Lower leg skin (tissue), 4 donors: ENCODE measurements at places on chromosomes 7 and 10.

DNA sequence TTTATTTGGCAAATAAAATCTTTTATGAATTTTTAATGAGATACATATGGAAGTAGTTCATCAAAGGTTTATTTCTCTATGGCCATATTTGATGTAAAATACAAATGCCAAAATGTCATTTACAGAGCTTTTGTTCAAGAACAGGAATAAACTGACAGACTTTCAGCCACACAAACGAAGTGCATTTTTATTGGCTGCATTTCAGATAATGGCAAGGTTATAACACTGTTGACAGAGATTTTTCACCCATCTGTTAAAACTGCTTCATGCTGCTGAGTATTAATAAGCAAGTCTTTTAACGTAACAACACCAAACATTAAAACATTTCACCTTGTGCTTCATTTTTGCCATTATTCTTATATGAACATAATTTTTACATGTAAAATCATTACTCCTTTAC, 254.4 kb downstream of the ANKRD7 start:
- DNase-seq, result no peak

DNA sequence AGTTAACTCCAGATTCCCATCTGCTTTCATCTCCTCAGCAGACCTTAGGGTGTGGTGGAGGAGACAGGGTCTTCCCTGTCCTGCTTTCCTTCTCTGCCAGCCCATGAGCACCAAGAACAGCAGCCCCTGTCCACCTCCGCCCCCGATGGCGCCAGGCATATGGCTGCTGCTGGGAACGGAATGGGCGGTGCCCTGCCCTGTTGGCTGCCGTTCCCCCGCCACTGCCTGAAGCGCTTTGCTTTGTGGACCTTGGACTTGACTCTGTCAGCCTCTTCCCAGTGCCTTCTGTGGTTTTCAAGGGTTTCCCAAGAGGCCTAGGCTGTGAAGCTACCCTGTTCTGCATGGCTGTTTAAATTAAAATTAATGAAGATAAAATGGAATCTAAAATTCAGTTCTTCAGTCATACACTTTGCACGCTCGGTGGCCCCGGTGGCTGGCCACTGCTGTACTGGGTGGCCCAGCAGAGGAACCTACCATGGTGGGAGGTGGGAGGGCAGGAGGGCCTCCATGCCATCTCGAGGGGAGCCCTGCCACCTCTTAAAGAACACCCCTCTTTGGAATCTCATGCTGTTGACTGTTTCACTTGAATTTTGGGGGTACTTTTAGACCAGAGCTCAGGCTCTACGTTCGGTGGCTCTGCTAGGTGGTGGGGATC, 78.7 kb downstream of the NKX6-2 start:
- no peak for DNase-seq

- no peak for DNase-seq
These were observed 105.5 kb upstream of the ZNF438 start for GRCh38 chr10:31136930-31137885.

DNA sequence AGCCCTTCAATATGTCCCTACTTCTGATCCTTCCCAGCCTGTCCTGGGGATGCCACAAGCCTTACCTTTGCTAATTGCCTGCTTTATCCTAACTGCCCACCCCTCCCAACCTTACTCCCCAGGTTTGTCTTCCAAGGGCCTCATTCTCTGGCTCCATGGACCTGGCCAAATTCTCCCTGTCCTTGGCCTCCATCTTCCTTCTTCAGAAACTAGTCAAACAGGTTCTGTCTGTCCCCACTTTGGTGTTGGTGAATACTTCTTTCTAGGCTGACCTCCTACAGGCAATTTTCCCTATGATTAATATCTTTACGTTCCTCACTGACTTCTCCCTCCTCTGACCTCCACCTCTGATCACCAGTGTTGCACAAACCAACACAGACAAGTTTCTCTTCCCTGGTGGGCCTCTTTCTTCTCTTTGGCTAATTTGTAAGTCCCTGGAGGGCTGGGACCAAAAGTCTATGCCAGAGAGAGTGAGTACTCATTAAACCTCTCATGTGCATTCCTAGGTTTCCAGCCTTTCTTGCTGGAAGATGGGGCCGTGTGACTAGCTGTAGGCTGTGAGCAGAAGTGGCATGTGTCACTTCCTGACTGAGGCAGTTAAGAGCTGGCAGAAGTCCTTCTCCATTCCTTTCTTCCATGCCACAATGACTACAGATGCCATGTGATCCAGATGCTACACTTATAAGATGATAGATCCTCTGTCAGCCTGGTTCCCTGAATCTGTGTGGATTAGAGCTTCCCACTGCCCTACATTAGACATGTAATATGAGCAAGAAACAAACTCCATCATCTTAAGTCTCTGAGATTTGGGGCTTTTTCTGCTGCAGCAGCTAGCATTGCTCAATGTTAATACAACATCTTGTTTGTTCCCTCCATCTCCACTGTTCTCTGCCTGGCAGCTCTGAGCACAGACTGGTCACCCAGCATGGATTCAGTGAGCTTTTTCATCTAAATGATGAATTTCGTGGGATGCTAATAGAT, 382.7 kb downstream of the RPS24 start:
- DNase-seq, result no peak

DNA sequence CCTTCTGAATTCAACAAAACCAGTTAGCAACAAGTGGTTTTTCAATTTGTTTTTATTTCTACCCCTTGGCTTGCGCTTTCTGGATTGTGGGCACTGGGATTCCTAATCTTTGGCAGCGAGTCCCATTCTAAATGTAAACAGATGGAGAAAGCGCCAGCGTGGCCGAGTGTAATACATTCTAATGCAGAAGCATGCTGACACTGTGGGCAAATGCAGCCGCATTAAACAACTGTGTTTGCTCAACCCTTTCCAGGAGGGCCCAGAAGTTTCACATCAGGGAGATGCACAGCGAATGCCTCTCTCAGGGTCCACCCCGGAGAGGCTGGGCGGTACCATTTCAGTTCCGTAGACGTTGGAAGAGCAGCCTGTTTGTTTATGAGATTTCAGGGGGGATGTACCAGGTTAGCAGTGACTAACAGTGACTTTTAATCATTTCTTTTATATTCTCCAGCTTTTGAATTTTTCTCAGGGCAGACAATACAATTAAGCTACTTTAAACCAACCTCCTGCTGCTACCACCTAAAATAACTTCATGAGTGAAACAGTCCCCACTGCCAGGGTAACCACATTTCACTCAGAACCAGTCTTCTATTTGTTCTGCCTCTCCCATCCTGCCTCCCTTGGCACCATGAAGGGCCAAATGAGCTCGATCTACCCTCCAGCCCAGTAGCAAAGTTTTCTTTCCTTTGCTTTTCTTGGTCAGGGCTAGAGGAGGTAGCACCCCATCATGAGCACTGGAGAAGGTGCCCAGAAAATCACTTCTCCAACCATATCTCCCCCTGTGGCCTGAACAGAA, 164.2 kb upstream of the ITGB1 start:
- DNase-seq, result peak; percentile 28

DNA sequence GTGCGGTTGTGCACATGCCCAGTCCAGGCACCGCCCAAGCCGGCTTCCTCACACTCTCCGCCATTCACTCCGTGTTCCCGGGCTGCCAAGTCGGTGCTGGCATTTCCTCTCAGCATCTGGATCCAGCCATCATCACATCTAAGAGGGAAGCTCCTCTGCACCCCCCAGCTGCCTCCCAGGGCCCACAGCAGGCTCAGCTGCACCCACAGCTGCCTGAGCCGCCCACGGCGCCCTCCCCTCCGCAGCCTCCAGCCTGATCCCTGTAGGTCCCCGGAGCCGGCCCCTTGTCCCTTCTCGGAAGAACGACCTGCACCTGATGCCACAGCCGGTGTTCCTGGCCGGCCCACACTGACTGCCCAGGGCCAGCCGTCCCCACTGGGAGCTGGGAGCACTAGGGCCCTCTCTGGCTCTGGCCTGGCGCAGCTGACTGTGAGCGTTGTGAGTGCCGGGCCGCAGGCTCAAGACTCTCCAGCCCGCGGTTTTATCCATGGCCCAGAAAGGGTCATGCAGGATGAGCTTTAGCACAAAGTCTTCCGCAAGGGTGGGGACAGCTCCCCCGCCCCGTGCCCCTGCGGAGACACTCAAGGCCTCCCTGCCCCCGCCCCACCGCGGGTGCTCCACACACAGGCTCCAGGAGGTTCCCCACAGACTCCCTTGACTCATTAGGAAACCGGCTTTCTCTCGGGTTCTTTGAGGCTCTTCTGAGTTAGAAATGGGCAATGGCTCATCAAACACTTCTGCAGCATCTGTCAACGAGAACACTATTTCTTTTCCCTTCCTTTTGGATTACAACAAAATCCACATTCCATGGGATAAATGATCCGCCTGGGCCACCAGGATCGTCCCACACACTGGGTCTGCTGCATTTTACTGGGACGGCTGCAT, 31.2 kb downstream of the CFAP46 start:
- no peak for DNase-seq

- DNase-seq, result no peak
These were observed 137.8 kb downstream of the MAPK8 start for GRCh38 chr10:48444266-48444665.

- DNase-seq, result peak; percentile 72
These were observed 5.8 kb upstream of the AOC1 start for GRCh38 chr7:150846291-150847115.

DNA sequence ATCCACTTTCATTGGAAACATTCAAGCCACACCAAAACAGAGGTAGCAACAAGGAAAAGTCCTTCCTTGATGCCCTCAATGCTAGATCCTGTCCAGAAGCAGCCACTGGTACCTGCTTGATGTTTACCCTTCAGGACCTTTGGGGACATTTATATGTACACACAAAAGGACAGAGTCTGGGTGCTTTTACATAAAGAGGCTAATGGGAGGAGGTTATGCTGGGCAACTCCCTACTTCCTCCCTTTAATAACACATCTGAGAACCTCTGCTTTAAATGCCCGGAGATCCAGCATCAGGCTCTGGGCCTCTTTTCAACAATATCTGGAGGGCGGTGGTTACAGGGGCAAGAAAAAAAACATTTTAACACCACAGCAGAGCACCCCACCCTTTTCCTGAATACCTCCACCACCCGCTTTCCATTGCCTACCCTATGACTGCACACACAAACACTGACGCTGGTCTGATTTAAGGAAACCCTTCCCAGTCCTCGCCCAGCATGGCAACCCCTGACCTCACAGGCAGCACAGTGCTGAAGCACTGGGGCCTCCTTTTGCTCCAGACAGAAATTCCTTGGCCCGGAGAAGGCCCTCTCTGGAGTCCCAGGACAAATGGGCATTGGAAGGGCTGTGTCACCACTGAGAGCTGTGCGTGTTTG, 39.3 kb upstream of the DUSP5 start:
- peak; percentile 82 for DNase-seq

DNA sequence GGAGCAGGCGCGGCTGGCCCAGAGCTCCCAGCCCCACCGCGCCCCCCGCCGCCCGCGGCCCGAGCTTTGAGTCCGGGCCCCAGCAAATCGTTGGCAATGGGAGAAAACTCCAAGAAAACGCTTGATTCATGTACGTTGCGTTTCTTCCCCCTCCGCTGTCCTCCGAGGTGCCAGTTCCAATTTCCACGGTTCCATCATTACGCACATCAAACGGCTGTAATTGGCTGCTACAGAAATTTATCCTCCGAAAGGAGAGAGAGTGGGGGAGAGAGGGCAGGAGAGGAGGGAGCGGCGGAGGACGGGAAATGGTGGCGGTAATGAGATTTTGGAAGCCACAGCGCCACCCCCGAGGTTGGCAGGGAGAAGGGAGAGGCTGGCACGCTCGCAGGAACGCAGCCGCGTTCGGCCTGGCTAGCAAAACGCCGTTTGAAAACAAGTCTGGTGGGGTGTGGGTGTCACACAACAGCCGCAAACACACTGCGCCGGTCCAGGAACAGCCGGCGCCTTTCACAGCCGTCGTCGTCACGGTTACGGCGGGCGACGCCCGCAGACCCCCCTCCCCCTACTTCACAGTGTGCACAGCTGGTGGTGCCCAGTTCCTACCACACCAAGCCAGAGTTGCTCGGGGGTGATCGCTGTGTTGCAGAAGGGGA, 57.5 kb downstream of the UNCX start:
- DNase-seq, result no peak

DNA sequence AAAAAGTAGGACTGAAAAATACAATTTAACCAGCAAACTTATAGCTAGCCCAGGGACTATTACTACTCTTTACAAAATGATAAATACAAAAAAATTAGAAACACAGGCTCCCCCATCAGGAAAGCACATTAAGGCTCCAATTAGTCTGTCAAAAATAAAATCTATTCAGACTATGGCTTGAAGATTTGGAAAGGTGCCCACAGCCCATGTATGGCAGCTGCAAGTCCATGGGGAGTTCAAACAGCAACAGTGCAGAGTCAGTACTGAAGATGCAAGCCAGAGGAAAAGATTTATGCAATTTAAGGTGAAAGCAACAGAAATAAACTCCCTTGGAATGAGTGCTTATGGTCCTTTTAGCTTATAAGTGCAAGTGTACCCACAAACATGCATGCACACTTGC, 29.7 kb downstream of the IMMP2L start:
- DNase-seq, result no peak
